ENCODE measurements at places on chromosomes 3 and 15.

DNA sequence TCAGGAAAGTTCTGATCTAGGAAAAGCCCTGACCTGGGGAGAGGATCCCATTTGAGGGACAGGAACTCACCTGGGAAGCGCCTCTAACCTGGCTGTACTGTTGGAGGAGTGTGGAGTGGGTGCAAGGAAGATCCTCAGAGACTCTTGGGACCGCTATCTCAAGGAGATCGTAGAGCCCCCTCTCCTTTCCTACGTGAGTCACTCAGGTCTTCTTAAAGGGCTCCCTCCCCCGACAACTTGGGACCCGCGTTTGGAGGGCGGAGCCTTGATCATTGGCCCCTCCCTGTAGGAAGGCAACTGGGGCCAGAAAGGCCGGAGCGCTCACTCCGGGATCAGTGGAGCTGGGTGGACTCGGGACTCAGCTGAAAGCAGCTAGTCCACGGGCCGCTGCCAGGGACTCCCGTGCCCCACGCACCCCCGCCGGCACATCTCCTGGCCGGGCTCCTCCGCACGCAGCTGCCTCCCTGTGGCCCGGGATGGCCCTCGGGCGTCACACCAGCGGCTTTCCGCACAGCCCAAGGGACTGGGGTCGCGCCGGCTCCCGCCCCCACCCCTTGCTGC, 520 bp downstream of the SLC26A6 start:
- H3K27ac ChIP-seq = peak overlapping the region; percentile 73
- H3K36me3 ChIP-seq = peaks cover 47% of the 10 kb centered on the region
- peaks cover 10% of the 10 kb centered on the region for H3K4me1 ChIP-seq
- peak; percentile 69 for DNase-seq

DNA sequence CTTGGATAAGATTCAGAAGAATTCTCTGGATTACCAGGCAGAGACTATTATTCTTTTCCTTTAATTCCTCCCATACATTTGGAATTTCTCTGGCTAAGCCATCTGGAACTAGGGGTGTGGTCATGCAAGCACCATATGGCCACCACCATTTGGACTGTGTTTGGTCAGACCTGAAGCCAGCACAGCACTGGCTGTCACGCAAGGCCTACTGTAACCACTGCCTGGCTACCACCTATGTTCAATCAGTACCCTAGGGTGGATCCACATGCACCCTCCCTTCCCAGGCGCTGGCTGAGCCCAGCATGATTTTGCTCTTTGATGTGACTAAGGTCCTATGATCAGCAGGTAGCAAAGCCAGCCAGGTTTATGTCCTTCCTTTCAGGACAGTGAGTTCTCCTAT, 287.8 kb upstream of the GOLIM4 start:
- H3K36me3 ChIP-seq = no peaks in the 10 kb centered on the region
- H3K4me3 ChIP-seq = no peak overlapping the region
- no peaks in the 10 kb centered on the region for H3K27me3 ChIP-seq
- no peak overlapping the region for H3K27ac ChIP-seq
- no peak for DNase-seq
- no peaks in the 10 kb centered on the region for H3K4me1 ChIP-seq

DNA sequence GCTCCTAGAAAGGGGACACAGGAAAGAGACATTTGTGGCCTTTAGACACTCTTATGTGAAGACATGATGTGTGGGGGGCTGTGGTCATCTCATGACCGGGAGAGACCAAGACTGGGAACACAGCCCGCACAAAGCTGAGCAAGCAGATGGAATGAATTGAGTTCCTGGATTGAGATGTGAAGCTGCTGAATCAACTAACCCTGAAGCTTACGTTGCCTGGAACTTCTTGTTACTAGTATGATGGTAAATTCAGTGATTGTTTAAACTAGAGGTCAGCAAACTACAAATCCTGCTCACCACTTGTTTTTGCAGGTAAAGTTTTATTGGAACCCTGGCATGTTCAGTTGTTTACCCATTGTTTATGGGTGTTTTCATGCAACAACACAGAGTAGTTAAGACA, 83.4 kb upstream of the BHLHE40 start:
- no peaks in the 10 kb centered on the region for H3K27me3 ChIP-seq
- no peak overlapping the region for H3K27ac ChIP-seq
- H3K36me3 ChIP-seq = no peaks in the 10 kb centered on the region
- no peaks in the 10 kb centered on the region for H3K4me1 ChIP-seq
- no peak overlapping the region for H3K4me3 ChIP-seq
- no peak for DNase-seq

DNA sequence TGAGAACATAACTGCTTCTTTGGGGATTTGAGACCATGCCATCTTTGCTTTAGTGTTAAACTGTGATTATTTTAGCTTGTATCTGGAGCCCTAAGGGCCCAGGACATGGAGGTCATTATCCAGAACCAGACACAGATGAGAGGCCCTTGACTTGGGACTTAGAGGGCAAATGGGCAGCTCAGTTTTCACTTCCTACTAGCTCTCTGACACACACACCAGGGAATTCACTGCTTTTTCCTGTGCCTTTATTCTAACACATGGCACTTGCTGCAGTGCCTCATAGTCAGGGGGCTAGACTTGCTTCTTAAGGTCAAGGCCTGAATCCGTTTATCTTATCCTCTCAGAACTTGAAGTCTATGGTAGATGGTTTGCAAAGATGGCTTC, 33.3 kb downstream of the AMOTL2 start:
- no peak overlapping the region for H3K4me3 ChIP-seq
- H3K27me3 ChIP-seq = no peaks in the 10 kb centered on the region
- DNase-seq = no peak

DNA sequence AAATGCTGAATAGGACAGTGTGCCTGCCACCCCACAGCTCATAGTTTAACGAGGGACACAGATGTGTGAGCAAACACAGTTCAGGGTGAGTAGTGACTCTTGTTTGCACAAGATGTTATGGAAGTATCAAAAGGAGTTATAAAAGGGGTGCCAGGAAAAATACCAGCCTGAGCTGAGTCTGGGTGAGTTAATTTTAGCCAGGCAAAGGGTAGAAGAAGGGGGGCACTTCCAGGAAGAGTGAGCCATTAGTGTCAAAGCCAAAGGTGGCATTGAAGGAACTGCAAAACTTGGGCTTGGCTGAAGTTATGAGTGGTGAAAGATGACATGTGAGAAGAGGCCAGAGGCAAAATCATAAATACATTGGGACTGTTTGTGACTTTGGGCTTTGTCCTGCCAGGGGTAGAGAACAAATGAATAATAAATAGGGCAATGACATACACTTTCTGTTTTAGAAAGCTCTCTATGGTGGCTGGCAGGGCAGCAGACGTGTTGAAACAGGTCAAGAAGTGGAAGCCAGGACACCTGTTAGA, 1.9 kb upstream of the SPPL2A start:
- H3K36me3 ChIP-seq = no peaks in the 10 kb centered on the region

DNA sequence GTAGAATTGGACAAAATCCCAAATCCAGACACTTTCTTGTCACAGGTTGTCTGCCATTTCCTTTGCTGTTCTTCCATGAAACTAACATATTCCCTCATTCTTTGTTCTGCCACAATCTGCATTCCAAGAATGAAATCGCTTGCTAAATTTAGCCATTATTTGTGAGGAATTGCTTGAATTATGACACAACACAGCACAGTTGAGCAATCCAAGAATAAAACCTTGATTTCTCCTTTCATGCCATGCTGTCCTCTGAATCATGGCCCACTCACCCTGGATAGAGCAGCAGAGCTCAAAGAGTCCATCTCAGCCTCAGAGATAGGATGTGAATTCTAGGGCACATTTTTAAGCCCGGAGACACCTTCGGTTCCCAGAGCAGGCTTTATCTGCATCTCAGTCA, 35.2 kb upstream of the GREM1 start:
- peaks cover 42% of the 10 kb centered on the region for H3K4me1 ChIP-seq
- no peaks in the 10 kb centered on the region for H3K36me3 ChIP-seq
- H3K4me3 ChIP-seq = no peak overlapping the region
- no peaks in the 10 kb centered on the region for H3K27me3 ChIP-seq

- DNase-seq = no peak
- no peaks in the 10 kb centered on the region for H3K27me3 ChIP-seq
- H3K27ac ChIP-seq = peak overlapping the region; percentile 85
These were observed 401.1 kb downstream of the NAALADL2 start for GRCh38 chr3:175260145-175260794.

DNA sequence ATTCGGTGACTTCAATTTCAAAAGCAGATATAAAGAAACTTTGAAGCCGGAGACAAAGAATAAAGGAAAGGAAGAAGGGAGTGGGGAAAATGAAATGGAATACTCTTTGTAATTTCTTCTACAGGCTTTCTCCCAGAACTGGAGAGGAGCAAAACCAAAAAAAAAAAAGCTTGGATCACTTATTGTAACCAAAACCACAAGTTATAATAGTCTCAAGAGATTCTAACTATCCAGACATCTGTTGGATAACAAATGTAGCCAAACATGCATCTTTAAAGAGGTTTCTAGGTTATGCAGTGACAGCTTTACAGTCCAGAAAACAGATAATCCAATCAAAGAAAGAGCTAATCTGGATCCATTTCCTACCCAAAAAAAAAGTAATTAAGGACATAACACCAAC, 36.2 kb downstream of the VGLL3 start:
- H3K27ac ChIP-seq = no peak overlapping the region
- no peaks in the 10 kb centered on the region for H3K36me3 ChIP-seq
- DNase-seq = no peak
- no peak overlapping the region for H3K4me3 ChIP-seq
- H3K27me3 ChIP-seq = no peaks in the 10 kb centered on the region

- peak overlapping the region; percentile 54 for H3K4me3 ChIP-seq
- H3K27me3 ChIP-seq = no peaks in the 10 kb centered on the region
- H3K36me3 ChIP-seq = no peaks in the 10 kb centered on the region
These were observed 27.5 kb upstream of the THRB start for GRCh38 chr3:24522146-24522579.

- no peak overlapping the region for H3K27ac ChIP-seq
- no peak overlapping the region for H3K4me3 ChIP-seq
- H3K4me1 ChIP-seq = peaks cover 13% of the 10 kb centered on the region
- no peaks in the 10 kb centered on the region for H3K36me3 ChIP-seq
- no peak for DNase-seq
These were observed 165.6 kb downstream of the ABHD5 start for GRCh38 chr3:43856351-43856750.

DNA sequence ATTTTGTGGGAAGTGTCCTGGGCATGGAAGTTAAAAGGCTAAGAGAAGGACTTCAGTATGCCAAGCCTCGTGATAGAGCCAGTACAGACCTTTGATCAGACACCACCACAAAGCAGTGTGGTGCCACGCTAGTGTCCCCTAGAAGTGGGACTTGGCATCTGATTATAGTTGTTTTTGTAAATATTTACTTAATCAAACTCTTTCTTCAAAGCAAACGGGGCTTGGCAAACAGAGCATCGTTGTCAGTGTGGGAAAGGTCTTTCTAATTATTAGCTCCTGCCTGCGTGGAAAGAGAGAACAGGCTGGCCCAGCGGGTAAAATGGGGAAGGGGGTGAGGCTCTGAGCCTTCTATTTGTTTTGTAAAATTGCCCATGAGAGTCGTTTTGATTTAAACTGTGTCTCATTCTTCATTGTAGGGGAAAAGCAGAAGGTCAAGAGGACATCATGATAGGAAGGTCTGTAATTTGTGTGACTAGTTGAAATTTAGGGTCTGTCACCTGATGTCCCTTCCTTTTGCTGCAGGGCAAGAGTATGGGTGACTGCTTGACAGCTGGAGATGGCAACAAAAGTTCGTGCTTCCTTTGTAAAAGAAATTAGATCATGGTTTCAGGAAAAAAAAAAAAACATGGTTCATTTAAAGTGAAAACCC, 105.0 kb downstream of the IQCH start:
- DNase-seq = no peak
- H3K4me3 ChIP-seq = no peak overlapping the region
- no peaks in the 10 kb centered on the region for H3K36me3 ChIP-seq
- peaks cover 5% of the 10 kb centered on the region for H3K27me3 ChIP-seq
- no peak overlapping the region for H3K27ac ChIP-seq

- no peak overlapping the region for H3K27ac ChIP-seq
- H3K4me3 ChIP-seq = no peak overlapping the region
- peak; percentile 61 for DNase-seq
- H3K4me1 ChIP-seq = no peaks in the 10 kb centered on the region
These were observed 13.6 kb upstream of the ONECUT1 start for GRCh38 chr15:52803467-52804306.

DNA sequence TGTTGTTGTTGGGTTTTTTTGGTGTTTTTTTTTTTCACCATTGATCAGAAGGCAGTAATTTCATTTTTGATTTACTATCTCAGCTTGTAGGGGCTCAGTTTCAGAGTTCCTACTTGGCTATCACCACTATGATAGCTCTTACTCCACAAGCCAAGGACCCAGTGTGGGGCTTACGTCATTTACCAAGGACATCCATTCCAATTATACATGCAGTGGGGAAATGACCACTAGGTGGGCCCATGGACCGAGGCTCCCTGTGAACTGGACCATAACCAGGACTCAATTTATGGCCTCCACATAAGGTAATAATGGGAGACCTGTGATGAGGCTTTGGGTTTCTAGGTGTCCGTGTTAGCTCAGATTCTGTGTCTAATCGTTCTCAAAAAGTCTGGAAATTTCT, 67.5 kb upstream of the CACNA1D start:
- no peak overlapping the region for H3K27ac ChIP-seq
- no peaks in the 10 kb centered on the region for H3K27me3 ChIP-seq
- no peaks in the 10 kb centered on the region for H3K4me1 ChIP-seq
- no peaks in the 10 kb centered on the region for H3K36me3 ChIP-seq
- DNase-seq = no peak

DNA sequence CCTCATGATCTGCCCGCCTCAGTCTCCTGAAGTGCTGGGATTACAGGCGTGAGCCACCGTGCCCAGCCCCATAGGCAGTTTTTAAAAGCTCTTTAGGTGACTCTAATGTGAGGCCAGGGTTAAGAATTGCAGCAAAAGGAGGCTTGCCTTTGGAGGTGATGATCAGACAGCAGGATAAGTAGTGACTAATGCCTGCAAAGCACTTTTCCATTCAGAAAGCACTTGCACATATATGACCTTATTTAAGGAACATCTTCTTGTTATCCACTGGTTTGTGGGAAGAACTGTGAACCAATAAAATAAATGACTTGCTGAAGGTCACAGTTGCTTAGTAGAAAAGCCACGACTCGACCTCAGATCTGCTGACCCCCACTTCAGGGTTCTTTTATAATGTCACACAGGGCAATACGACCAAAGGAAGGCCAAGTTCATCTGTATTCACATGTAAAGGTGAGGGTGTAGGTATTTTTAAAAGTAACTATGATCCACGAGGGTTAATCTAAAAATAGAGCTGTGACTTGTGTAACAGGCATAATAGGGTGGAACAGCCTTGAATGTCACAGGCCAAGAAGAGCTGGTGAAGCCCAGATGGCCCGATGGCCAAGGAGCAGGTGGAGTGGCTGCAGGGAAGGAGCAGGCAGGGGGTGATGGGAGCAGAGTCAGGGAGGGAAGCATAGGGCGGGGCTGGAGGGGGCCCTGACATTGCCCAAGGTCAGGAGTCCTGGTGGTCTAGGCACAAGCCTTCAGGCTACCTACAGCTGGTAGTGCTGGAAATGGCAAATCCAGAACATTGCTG, 24.4 kb downstream of the LARP6 start:
- no peak overlapping the region for H3K4me3 ChIP-seq
- no peaks in the 10 kb centered on the region for H3K27me3 ChIP-seq

GRCh38 chr15:38283010-38283409, 30.4 kb downstream of the SPRED1 start:
- H3K4me3 ChIP-seq = no peak overlapping the region
- H3K27me3 ChIP-seq = no peaks in the 10 kb centered on the region
- no peak overlapping the region for H3K27ac ChIP-seq
- no peaks in the 10 kb centered on the region for H3K4me1 ChIP-seq

GRCh38 chr3:186207515-186207914, 98.6 kb upstream of the ETV5 start:
- H3K27ac ChIP-seq = no peak overlapping the region
- peaks cover 6% of the 10 kb centered on the region for H3K4me1 ChIP-seq
- H3K36me3 ChIP-seq = no peaks in the 10 kb centered on the region
- no peak for DNase-seq
- no peak overlapping the region for H3K4me3 ChIP-seq
- H3K27me3 ChIP-seq = no peaks in the 10 kb centered on the region

Measured in RWPE2 (cell line).